ENCODE measurements at places on chromosomes 4 and X. TPM values are rescaled to one million over a fixed set of nuclear protein-coding genes. Genes with fewer than 3 reads are reported as not detected.

DNA sequence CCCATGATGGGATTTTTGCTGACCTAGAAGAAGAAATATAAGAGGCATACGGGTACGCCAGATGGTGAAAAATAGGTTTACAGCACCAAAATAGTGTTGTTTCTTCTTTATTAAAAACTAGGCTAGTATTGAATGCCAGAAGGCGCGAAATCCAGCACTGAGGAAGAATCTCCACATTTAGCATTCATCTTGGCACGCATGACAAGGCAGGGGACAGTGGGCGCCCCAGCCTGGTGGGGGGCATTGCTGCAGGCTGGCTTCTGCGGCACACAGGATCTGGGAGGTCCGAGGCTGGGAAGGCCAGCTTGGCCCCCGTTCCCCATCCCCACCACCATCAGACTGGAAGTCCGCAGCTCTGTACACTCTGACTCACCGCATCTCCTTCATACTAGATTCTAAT, 75.7 kb upstream of the DDX3X start:
- DNase-seq = no peak

GRCh38 chr4:84691170-84691691, 108.3 kb downstream of the CDS1 start:
- no peak for DNase-seq

TEX13D gene
- not detected for total RNA-seq

DNA sequence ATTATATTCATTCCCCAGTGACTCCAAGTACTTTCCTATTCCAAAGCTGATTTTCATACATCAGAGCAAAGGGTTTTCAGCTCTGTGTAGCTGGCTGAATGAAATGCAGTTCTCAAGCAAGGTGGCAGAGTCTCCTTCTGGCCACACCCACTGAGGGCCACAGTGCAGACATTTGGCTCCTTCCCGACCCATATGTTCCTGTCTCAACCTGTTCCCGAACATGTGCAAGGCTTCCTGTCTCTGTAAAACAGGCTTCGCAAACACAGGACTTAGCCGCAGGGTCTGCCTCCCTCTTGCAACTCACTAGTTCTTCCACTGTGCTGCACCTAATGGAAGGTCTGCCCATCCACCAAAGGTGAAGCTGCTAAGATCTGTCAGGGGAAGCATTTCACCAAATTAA, 249.2 kb downstream of the MID1IP1 start:
- DNase-seq = no peak

GRCh38 chr4:48739560-48740019, 40.5 kb downstream of the FRYL start:
- no peak for DNase-seq

FATE1 gene
- not detected for total RNA-seq

PASD1 gene
- not detected for total RNA-seq

GRCh38 chr4:26824667-26825066, 36.0 kb upstream of the STIM2 start:
- no peak for DNase-seq

BEX1 gene
- 1.4 TPM for total RNA-seq

GYG2 gene
- total RNA-seq = 3.7 TPM

ADH7 gene
- 0.15 TPM for total RNA-seq

DNA sequence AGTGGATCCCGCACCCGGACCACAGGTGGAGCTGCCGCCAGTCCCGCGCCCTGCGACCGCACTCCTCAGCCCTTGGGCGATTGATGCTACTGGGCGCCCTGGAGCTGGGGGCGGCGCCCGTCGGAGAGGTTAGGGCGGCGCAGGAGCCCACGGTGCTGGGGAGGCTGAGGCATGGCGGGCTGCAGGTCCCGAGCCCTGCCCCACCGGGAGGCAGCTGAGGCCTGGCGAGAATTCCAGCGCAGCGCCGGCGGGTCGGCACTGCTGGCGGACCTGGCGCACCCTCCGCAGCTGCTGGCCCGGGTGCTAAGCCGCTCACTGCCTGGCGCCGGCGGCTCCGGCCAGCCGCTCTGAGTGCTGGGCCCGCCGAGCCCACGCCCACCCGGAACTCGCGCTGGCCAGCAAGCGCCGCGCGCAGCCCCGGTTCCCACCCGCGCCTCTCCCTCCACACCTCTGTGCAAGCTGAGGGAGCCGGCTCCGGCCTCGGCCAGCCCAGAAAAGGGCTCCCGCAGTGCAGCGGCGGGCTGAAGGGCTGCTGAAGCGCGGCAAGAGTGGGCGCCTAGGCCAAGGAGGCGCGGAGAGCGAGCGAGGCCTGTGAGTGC, 1256.5 kb downstream of the STIM2 start:
- DNase-seq = peak; percentile 81

- peak; percentile 49 for DNase-seq
Measured at GRCh38 chr4:8351931-8352367, 82.4 kb downstream of the HTRA3 start.

DNA sequence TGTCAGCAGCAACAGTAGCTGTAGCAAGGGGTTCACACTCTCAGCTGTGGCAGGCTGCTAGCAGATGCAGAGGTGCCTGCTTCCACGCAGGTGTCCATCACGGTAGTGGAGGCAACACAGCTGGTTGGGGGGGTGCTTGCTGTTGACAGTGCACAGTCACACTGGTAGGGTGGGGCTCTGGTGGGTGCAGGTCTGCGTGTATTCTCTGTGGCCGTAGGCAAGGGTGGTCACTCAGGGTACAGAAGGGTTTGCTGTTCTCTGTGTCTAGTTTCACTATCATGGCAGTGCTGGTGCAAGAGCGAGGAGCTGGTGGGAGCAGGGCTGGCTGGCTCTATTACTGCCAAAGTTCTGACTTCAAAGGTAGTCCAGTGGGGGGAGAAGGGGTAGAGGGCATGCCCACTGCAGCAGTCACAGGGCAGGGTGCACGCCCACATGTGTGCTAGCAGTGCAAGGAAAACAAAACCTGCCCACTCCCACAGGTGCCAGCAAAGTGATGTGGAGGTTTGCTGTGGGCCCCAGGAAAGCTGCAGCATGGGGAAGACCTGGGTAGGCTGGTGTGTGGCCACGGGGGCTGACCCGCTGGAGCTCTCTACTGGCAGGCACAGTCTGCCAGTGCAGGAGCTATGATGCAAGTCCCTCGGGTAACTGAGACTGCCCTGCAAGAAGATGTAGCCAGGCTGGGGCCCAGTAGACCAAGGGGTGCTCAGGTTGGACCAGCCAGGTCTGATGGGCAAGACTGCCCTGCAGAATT, 21.6 kb upstream of the WDR17 start:
- peak; percentile 52 for DNase-seq

- no peak for DNase-seq
Measured at GRCh38 chr4:3184725-3185124, 64.2 kb upstream of the MSANTD1 start.

GRCh38 chr4:100162027-100162685, 28.1 kb downstream of the DDIT4L start:
- no peak for DNase-seq

GRCh38 chr4:61783050-61783449, 582.9 kb downstream of the ADGRL3 start:
- DNase-seq = no peak

AMBN gene
- not detected for total RNA-seq

EDA gene
- total RNA-seq = 3.5 TPM

- DNase-seq = no peak
Measured at GRCh38 chrX:135410861-135411627, 10.7 kb upstream of the SMIM10L2A start.

DNA sequence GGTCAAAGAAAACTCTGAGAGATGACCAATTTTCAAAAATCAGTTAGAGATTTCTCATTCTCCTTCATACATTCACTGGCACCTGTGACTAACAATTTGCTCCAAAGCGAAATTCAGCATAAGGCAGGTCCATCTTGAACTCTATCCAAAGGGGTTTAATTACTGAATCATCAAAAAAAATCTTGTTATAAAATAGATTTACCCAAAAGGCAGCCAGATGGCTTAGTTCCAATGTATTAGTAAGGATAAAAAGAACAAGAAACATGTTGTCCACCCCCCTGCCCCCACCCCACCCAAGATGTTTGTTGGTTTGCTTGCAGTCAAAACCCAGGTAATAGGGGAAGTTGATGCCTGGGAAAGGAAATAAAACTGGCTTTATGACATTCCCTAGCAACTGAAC, 200.3 kb downstream of the ANTXR2 start:
- DNase-seq = no peak

MAP9 gene
- 12.4 TPM for total RNA-seq

- DNase-seq = no peak
Measured at GRCh38 chr4:143701365-143701764, 890 bp upstream of the FREM3 start.

DNA sequence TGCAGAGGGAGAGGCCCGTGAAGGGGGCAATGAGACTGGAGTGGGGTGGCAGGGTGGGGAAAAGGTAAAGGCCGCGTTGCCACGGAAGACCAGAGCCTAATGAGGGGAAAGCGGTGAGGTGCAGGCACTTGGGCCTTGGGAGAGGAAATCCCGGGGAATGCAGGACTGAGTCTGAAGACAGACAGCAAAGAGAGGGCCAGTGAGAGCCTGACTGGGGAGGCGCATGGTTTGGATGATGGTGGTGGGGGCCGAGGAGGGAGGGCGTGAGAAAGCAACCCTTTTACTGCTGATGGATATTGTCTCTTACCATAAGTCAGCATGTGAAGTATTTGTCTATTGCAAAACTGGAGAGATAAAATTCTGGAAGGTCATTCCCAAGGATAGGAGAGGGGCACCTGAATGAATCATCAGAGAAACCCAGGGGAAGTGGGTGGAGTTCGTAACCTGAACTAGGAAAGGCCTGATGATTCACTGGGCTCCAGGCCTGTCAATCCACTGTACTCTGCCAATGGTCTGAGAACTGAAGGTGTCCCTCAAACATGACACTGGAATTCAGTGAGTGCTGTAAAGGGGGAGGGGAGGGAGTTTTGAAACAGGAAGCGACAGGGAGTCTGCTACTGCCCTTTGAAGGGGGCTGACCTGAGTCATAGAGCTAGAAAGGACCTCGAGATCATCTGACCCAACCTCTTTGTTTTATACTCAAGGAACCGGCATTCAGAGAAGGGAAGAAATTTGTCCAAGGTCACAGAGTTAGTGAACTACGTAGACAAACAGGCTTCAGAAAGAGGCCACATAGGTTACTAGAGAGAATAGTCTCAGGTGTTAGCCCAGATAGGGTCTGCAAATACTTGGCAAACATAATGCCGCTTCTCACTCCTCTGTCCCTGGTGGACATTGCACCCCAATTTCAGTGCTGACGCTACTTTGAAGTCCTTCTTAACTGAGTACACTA, 52.2 kb downstream of the NALF2 start:
- DNase-seq = no peak

- no peak for DNase-seq
Measured at GRCh38 chr4:121788896-121789295, 12.2 kb upstream of the EXOSC9 start.

DNA sequence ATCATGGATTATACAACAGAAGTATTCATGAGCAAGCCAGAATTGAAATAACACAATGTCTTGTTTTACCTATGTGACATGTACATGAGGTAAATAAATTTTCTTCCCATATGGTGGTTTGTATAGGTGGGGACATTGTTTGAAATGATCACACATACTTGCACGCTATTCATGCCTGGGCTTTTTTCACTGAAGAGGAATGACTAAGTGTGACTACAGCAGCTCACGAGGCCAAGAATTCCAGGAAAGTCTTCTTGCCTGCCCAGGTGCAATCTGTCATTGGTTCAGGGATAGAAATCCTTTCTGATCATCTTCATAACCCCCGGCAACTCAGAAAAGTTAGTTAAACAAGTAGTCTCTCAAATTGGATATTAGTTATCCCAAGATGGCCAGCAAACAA, 36.3 kb upstream of the AREG start:
- no peak for DNase-seq

DACH2 gene
- not detected for total RNA-seq

DNA sequence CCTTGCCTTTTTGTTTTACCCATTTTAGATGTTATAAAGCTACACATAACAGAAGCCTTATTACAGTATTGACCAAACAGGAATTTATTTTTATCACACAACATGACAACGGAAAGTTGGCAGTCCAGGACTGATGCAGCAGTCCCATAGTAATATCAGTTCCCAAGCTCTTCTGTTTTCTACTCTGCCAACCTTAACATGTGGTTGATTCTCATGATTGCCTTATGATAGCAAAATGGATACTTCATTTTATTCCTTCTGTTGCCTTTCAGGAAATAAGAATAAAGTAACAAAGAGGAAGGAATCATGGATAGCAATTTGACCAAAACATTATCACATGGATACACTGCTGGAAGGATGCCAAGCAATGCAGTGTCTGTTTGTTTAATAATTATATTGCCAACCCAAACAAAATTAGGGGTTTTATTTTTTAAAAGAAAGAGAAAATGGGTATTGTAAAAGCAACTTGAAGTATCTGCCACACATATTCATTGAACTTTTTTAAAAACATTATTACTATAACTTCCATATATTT, 275.7 kb downstream of the STPG2 start:
- DNase-seq = no peak

DNA sequence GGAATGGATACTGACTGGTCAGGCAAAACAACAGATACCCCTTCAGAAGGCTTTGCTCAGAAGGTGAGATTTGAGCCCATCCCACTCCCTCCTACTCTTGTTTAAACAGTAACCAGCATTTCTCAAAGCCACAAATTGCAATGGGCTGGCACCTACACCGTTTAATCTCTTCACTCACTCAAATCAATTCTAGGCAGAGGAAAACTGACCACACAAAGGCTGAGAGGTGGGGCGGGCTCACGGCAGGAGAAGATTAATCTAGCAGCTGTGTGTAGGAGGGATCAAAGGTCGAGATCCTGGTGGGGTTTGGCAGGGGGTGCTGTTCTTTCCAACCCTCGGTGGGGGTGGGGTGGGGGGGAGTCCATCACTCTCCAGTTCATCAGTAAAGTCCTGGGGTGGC, 622.4 kb downstream of the BCOR start:
- DNase-seq = no peak

GRCh38 chr4:72112514-72113156, 80.8 kb downstream of the NPFFR2 start:
- no peak for DNase-seq

GAGE12F gene
- total RNA-seq = not detected

MGAT4D gene
- not detected for total RNA-seq

DNA sequence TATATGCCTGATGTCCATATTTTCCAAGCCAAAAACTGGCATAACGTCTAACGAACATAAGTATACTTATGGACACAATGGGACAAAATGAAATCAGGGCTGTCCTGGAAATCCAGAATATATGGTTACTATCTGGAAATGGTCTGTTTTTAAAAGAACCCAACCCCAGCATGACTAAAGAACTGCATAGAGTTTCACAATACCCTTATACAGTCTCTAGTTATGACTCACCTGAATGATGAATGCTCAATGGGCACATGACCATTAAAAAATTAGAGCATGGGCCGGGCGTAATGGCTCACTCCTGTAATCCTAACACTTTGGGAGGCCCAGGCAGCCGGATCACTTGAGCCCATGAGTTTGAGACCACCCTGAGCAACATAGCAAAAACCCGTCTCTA, 31.8 kb downstream of the AMMECR1 start:
- no peak for DNase-seq

STS gene
- total RNA-seq = 10.6 TPM

DNA sequence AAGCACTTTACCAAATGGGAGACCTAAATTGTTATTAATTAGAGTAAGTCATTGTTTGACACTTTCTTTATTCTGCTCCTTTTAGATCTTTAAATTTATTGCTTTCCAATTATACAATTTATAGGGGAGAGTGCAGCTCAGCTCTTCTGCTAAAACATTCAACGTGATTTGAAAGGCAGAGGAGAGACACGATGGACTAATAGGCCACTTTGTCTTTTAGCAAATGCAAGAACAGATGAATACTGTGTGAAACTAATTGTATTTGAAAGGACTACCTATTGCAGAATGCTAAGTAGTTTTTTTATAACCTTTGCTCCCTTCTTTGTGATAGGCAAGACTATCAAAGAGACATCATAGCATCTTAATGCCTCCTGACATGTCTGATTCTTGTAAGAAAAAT, 320.4 kb upstream of the KLF3 start:
- DNase-seq = no peak

GRCh38 chr4:177266506-177266905, 43.2 kb upstream of the NEIL3 start:
- DNase-seq = no peak

PDLIM5 gene
- total RNA-seq = 89.7 TPM

Data from upper lobe of left lung (tissue), 6 donors.